ENCODE measurements at places on chromosomes 5 and 9. TPM values are rescaled to one million over a fixed set of nuclear protein-coding genes. Genes with fewer than 3 reads are reported as not detected.
A peak's percentile ranks its signal among the peaks of the same experiment; 100 is the strongest.

- H3K4me3 ChIP-seq: no peak overlapping the region
- DNase-seq: no peak
- no peak overlapping the region for H3K27ac ChIP-seq
- no peaks in the 10 kb centered on the region for H3K27me3 ChIP-seq
- H3K4me1 ChIP-seq: no peaks in the 10 kb centered on the region
These were observed 565.4 kb downstream of the TLR4 start for GRCh38 chr9:118269623-118270022.

SGCD gene
- polyA plus RNA-seq: not detected

LIX1 gene
- not detected for polyA plus RNA-seq

DNA sequence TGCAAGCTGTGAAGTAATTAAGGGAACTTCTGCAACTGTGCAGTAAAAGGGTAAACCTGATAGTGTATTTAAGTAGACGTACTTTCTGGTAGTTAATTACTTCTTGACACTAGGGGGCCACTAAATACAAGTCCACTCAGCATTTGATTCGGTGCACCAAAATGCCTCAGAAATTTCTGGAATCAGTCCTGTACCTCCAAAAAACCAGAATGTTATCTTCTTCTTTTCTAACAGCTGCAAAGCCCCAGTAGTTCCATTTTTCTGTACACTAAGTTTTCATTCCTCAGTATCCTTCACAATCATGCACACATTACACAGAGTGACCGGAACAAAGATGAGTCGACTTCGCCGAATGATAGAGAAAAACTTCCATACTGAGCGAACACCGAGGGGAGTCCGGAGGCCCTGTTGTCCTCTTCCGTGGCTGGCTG, 484 bp downstream of the GFM2 start:
- peak overlapping the region; percentile 76 for H3K4me3 ChIP-seq
- peak overlapping the region; percentile 69 for H3K27ac ChIP-seq
- no peaks in the 10 kb centered on the region for H3K27me3 ChIP-seq
- peaks cover 17% of the 10 kb centered on the region for H3K4me1 ChIP-seq

DNA sequence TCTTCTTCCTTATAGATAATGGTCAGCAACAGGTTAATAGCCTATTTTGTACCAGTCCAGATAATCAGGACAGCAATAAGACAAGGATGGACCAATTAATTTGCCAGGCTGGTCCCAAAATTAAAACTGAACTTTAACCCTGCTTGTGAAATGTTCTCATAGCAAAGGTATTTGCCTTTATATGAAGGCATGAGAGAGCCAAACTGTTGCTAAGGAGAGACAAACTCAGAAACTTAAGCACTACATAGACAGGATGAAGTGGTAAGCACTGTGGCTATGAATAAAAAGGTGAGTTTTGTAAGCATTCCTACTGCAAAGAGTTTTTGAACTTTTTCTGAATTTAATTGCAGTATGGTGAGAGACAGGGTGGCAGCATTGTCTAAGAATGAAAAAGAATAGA, 174.7 kb upstream of the PPP1R2B start:
- H3K27ac ChIP-seq: no peak overlapping the region
- H3K27me3 ChIP-seq: no peaks in the 10 kb centered on the region
- no peak for DNase-seq
- no peaks in the 10 kb centered on the region for H3K4me1 ChIP-seq
- H3K36me3 ChIP-seq: no peaks in the 10 kb centered on the region

DNA sequence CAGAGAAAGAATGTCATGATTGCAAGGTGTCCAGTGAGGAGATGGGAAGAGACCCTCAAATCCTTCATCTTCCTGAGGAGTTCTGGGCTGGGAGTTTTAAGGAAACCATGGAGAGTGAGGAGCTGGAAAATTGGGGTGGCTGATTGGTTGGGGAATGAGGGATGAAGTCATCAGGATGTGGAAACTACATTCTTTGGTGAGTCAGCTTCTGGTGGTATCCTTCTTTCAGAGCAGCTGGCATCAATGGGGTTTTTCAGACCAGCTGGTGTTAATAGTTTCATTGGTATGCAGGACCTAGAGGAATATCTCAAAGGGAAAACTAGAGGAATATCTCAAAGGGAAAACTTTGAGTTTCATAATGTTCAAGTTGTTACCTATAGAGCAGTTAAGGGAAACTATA, 45.2 kb downstream of the RNF180 start:
- no peak overlapping the region for H3K27ac ChIP-seq
- no peaks in the 10 kb centered on the region for H3K4me1 ChIP-seq
- H3K27me3 ChIP-seq: no peaks in the 10 kb centered on the region
- DNase-seq: no peak

DNA sequence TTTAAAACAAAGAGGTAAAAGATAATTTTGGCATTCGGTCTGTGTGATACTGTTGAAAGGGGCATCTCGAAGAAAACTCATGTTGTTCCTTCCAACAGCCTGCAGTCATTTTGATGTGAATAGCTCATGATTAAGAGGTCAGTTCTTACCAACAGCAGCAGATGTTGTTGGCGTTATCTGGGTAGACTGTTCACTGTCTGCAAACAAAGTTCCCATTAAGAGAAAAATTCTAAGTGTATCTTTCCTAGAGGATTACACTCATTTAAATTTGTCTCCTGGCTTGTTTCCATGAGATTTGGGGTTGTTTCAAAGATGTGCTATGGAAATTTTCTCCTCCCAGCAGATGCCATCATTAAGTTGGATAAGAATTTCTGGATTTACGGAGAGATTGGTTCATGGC, 138.2 kb upstream of the RORB start:
- H3K27me3 ChIP-seq: no peaks in the 10 kb centered on the region
- H3K4me3 ChIP-seq: no peak overlapping the region
- no peaks in the 10 kb centered on the region for H3K4me1 ChIP-seq
- H3K27ac ChIP-seq: no peak overlapping the region

DNA sequence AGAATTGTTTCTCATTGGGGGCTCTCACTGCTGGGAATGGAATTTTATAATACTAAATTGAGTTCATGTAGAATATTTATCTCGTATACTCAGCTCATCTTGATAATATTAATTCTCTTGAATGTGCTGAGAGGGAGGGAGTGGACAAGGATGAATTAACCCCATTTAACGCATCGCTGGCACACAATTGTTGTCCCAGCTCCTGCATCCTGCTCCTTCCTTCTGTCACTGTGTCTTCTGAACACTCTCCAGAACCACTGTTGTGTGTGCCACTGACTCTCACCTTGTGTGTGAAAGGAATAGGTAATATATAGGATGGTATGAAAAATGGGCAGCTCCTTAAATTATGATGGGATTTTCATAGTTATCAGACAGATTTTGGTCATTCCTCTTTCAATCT, 267.3 kb downstream of the MTRR start:
- H3K27me3 ChIP-seq: no peaks in the 10 kb centered on the region
- DNase-seq: no peak
- H3K4me3 ChIP-seq: no peak overlapping the region
- no peaks in the 10 kb centered on the region for H3K36me3 ChIP-seq
- no peak overlapping the region for H3K27ac ChIP-seq

CYLC2 gene
- not detected for polyA plus RNA-seq

GRCh38 chr5:60263346-60263745, 369.8 kb upstream of the PDE4D start:
- no peak overlapping the region for H3K4me3 ChIP-seq
- no peaks in the 10 kb centered on the region for H3K36me3 ChIP-seq
- no peak overlapping the region for H3K27ac ChIP-seq
- H3K4me1 ChIP-seq: peaks cover 47% of the 10 kb centered on the region

DNA sequence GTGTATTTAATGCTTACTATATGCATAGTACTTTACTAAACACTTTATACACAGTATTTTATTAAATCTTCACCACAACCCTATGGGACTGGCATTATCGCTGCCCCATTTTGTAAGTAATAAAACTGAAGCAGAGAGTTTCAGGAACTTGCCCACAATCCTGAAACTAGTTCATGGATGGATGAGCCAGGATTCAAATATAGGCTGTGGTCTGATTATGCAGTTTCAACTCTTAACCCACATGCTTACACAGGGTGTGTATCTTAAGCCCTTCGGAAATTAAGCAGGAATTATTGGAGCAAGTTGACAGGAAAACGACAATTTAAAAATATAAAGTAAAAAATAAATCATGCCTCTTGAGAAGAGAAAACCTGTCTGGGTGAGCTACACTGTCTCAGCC, 109.0 kb downstream of the ATP10B start:
- no peaks in the 10 kb centered on the region for H3K27me3 ChIP-seq
- no peak for DNase-seq
- H3K4me1 ChIP-seq: no peaks in the 10 kb centered on the region
- no peak overlapping the region for H3K27ac ChIP-seq
- no peak overlapping the region for H3K4me3 ChIP-seq

DNA sequence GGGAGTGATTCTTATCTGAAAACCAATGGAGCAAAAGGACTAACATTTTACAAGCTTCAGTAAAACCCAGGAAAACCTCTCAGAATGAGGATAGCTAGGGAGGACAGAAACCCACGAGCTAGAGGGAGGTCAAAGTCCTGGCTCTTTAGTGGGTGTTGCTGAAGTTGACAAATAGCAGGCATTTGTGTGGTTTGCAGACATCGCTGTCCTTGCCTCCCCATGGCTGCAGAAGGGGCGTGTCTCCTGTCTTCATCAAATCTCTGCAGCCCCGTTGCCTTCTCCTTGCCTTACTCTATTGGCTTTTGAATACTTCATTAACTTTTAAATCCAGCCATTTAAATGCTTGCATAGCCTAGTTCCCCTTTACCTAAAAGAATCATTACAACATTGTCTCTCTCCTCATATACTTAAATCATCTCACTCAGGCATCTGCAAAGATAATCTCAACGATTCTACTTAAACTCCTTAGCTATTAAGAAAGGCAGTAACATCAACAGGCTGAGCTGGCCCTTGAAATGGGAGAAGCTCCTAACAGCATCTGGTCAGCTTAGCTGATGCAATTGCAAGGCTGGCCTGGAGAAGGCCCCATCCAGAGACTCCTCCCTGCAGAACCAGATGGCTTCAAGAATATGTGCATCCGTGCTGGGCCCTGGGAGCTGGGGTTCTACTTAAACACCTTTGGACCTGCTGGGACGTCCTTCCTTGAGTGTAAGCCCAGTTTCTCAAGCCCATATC, 152.8 kb upstream of the TAS2R1 start:
- no peak overlapping the region for H3K4me3 ChIP-seq
- no peaks in the 10 kb centered on the region for H3K36me3 ChIP-seq
- H3K27ac ChIP-seq: no peak overlapping the region
- DNase-seq: no peak

IFNA4 gene
- polyA plus RNA-seq: not detected

- H3K4me1 ChIP-seq: no peaks in the 10 kb centered on the region
- no peaks in the 10 kb centered on the region for H3K36me3 ChIP-seq
- no peak for DNase-seq
- no peak overlapping the region for H3K27ac ChIP-seq
- no peaks in the 10 kb centered on the region for H3K27me3 ChIP-seq
These were observed 355.9 kb downstream of the PRELID2 start for GRCh38 chr5:145479271-145479670.

HACD4 gene
- 27.5 TPM for polyA plus RNA-seq

PLPP7 gene
- 1.8 TPM for polyA plus RNA-seq

GRCh38 chr9:100427366-100428263, 672 bp downstream of the MSANTD3 start:
- H3K36me3 ChIP-seq: no peaks in the 10 kb centered on the region
- H3K4me3 ChIP-seq: peak overlapping the region; percentile 78
- no peak overlapping the region for H3K27ac ChIP-seq
- H3K4me1 ChIP-seq: peaks cover 12% of the 10 kb centered on the region
- DNase-seq: no peak
- no peaks in the 10 kb centered on the region for H3K27me3 ChIP-seq

GRCh38 chr5:52786949-52787599, 642 bp upstream of the ITGA1 start:
- peaks cover 55% of the 10 kb centered on the region for H3K4me1 ChIP-seq
- no peaks in the 10 kb centered on the region for H3K36me3 ChIP-seq
- peak; percentile 18 for DNase-seq
- H3K4me3 ChIP-seq: peak overlapping the region; percentile 51
- H3K27me3 ChIP-seq: peaks cover 8% of the 10 kb centered on the region

DNA sequence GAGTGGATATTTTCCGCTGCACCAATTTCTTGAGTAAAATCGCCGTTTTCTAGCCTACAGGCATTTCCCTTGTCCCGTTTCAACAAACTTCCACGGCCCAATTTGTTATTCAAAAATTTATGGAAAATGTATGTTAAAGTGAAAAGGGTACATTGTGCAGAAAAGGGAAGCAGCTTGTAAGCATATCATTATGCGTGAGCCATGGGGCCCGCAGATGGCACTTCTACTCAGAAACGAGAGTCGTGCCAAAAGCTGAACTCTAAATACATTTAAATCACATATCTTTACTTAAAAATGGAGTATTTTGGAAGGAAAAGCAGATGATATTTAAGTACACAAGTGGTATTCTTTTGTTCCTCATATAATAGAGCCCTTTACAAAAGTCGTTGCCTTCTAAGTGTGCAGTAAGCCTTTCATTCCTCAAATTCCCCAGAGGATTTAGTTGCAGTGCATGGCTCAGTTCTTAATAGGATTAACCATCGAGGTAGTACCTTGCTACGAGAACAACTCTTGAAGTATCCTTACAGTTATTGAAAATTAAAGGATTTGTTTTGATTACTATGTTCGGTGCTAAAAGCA, 1227.2 kb upstream of the WWC1 start:
- H3K4me3 ChIP-seq: no peak overlapping the region
- no peaks in the 10 kb centered on the region for H3K27me3 ChIP-seq
- DNase-seq: no peak

ITGA2 gene
- polyA plus RNA-seq: not detected

DPYSL3 gene
- not detected for polyA plus RNA-seq

SCGB3A2 gene
- 1.3 TPM for polyA plus RNA-seq

- no peaks in the 10 kb centered on the region for H3K36me3 ChIP-seq
- H3K27me3 ChIP-seq: no peaks in the 10 kb centered on the region
- H3K27ac ChIP-seq: no peak overlapping the region
- no peak for DNase-seq
These were observed 1.1 kb upstream of the SH3TC2 start for GRCh38 chr5:149063896-149064478.

EPB41L4B gene
- polyA plus RNA-seq: not detected

- peaks cover 3% of the 10 kb centered on the region for H3K4me1 ChIP-seq
- no peak for DNase-seq
- H3K27me3 ChIP-seq: no peaks in the 10 kb centered on the region
- H3K4me3 ChIP-seq: no peak overlapping the region
These were observed 48.6 kb downstream of the FAM240B start for GRCh38 chr9:38671372-38671731.

DDX4 gene
- not detected for polyA plus RNA-seq

DNA sequence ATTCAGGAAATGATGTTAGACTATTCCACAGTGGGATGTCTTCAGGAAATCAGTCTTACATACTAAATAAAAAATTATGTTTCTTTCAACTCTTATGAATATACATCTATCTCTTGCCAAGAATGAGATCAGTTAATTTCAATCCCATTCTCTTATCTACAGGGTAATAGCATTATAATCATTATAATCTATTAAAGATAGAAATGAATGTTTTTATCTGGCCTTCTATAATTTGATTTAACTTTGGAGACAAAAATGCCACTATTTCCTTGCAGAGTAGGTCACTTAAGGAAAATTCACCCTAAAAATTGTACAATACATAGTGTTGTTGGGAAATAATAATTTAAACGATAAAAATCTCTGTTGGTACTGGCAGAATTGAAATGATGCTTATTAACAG, 96.4 kb downstream of the HOMER1 start:
- H3K36me3 ChIP-seq: no peaks in the 10 kb centered on the region
- DNase-seq: no peak
- H3K27me3 ChIP-seq: no peaks in the 10 kb centered on the region
- no peak overlapping the region for H3K27ac ChIP-seq
- H3K4me3 ChIP-seq: no peak overlapping the region
- H3K4me1 ChIP-seq: no peaks in the 10 kb centered on the region

- no peaks in the 10 kb centered on the region for H3K4me1 ChIP-seq
- no peak for DNase-seq
- no peaks in the 10 kb centered on the region for H3K36me3 ChIP-seq
- no peak overlapping the region for H3K27ac ChIP-seq
These were observed 5.8 kb downstream of the ACOT12 start for GRCh38 chr5:81388169-81388568.

ZNF454 gene
- polyA plus RNA-seq: not detected
